Activated T-cell treated with anti-CD3 and anti-CD28 coated beads, Interleukin-2, amount 50 U/mL, for 72 hours (primary cell): ENCODE measurements at places on chromosomes 11 and 22.

DNA sequence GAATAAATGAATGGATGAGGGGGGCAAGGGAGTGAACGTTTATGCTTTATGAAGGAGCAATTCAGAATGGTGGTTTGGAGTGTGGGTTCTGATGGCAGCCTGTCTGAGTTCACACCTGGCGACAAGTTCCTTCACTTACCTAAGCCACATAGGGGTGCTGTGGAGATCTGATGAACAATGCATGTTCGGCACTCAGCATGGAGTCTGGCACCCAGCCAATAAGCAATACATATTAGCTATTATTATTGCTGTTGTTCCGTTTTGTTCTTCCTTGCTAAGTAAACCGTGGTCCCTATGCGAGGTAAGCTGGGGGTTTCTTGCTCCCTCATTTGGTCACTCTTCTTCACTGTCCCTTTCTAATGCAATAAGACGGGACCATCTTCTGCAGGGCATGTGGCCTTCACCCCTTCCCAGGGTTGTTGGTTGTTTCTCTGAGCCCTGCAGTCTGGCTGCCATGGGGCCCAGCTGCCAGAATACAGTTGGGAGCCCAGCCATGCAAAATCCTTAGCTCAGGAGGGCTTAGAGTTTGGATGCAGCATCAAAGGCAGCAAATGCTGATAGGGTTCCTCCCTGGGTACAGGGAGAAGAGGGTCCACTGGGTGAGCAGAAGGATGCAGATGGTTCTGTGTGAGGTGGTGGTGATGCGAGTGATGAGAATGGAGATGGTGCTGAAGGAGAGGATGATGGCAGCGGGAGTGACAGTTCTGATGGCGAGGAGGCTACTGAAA, 6.4 kb upstream of the PKNOX2 start:
- no peaks in the 10 kb centered on the region for H3K36me3 ChIP-seq
- peaks cover 55% of the 10 kb centered on the region for H3K27me3 ChIP-seq
- H3K27ac ChIP-seq: no peak overlapping the region
- H3K4me1 ChIP-seq: no peaks in the 10 kb centered on the region

DNA sequence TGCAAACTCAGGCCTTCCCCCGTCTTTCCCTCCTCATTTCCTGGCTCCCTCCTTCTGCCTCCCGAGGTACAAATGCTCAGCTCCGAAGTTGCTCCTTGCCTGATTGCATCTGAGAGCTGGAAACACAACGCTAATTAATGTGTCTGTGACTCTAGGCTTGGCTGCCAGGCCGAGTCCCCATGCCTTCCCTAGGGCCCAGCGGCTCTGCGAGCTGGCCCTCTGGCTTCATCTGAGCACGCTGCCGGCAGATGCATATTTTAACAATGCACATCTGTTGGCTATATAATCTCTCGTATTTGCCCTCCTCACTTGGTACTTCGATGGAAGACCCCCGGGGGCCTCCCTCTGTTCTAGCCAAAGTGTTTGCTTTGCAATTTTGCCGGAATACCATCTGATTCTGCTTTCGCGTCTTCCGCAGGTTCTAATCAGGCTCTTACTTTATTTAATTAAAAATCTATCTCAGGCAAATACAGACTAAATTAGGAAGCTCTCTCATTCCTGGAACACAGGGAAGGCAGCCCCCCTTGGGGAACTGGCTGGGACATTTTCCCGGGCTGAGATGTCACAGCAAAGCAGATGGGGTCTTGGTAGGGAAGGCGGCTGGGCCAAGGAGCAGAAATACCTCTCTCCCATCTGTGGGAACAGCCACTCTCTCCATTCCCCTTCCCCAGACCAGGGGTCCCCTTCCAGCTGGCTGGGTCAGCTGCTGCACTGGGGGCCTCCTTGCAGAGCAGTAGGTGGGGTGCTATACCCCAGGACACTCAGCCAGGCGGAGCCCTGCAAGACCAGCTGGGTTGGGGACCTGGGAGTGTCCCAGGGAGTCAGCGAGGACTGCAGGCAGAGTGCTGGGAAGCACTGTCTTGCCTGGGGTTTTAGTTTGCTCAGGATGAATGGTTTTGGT, 162.8 kb downstream of the ST3GAL4 start:
- H3K27me3 ChIP-seq: peaks cover 6% of the 10 kb centered on the region
- H3K4me1 ChIP-seq: no peaks in the 10 kb centered on the region
- no peaks in the 10 kb centered on the region for H3K36me3 ChIP-seq
- no peak overlapping the region for H3K4me3 ChIP-seq

DNA sequence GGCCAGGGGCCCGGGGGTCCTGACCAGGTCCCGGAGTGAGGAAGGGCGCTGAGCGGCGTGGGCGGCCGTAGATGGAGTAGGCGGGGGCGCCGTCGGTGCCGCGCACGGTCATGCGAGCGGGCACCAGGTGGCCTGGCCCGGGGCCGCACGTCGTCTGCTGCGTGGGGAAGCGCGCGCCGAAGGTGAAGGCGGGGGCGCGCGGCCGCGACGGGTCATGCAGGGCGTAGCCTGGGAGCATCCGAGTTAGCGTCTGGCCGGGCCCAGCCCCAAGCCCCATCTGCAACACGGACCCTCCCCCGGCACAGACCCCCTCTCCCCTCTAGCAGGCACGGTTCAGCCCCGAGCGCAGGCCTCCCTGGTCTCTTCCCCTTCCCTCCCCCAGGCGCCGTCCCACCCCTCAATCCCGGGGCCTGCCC, 1.7 kb upstream of the TYMP start:
- peaks cover 20% of the 10 kb centered on the region for H3K36me3 ChIP-seq
- H3K4me3 ChIP-seq: peak overlapping the region; percentile 96
- DNase-seq: peak; percentile 89
- no peaks in the 10 kb centered on the region for H3K27me3 ChIP-seq
- H3K4me1 ChIP-seq: peaks cover 53% of the 10 kb centered on the region

- H3K4me1 ChIP-seq: no peaks in the 10 kb centered on the region
- no peak overlapping the region for H3K27ac ChIP-seq
- H3K27me3 ChIP-seq: no peaks in the 10 kb centered on the region
- no peak overlapping the region for H3K4me3 ChIP-seq
- DNase-seq: no peak
- no peaks in the 10 kb centered on the region for H3K36me3 ChIP-seq
Observed at GRCh38 chr11:107157146-107157808, 139.0 kb upstream of the GUCY1A2 start.

- no peaks in the 10 kb centered on the region for H3K36me3 ChIP-seq
- H3K27ac ChIP-seq: no peak overlapping the region
- no peak overlapping the region for H3K4me3 ChIP-seq
- peaks cover 34% of the 10 kb centered on the region for H3K4me1 ChIP-seq
- no peak for DNase-seq
- peaks cover 2% of the 10 kb centered on the region for H3K27me3 ChIP-seq
Observed at GRCh38 chr22:38886333-38886732, 14.3 kb upstream of the CBX6 start.

GRCh38 chr11:30889143-30889794, 303.1 kb upstream of the MPPED2 start:
- no peak overlapping the region for H3K4me3 ChIP-seq
- no peaks in the 10 kb centered on the region for H3K4me1 ChIP-seq
- H3K27ac ChIP-seq: no peak overlapping the region
- no peaks in the 10 kb centered on the region for H3K36me3 ChIP-seq
- DNase-seq: no peak

- no peaks in the 10 kb centered on the region for H3K4me1 ChIP-seq
- H3K27me3 ChIP-seq: peaks cover 8% of the 10 kb centered on the region
- H3K36me3 ChIP-seq: no peaks in the 10 kb centered on the region
- H3K27ac ChIP-seq: no peak overlapping the region
Observed at GRCh38 chr11:102177974-102178631, 67.9 kb downstream of the YAP1 start.

GRCh38 chr11:64318766-64319761, 1.1 kb downstream of the PRDX5 start:
- peaks cover 9% of the 10 kb centered on the region for H3K36me3 ChIP-seq
- H3K4me3 ChIP-seq: peak overlapping the region; percentile 92
- H3K4me1 ChIP-seq: peaks cover 59% of the 10 kb centered on the region
- no peaks in the 10 kb centered on the region for H3K27me3 ChIP-seq
- DNase-seq: no peak

GRCh38 chr11:64846998-64847666, 2.7 kb upstream of the CDC42BPG start:
- no peaks in the 10 kb centered on the region for H3K27me3 ChIP-seq
- peak; percentile 96 for DNase-seq
- peak overlapping the region; percentile 48 for H3K27ac ChIP-seq
- no peak overlapping the region for H3K4me3 ChIP-seq
- H3K36me3 ChIP-seq: no peaks in the 10 kb centered on the region
- peaks cover 69% of the 10 kb centered on the region for H3K4me1 ChIP-seq

- H3K27ac ChIP-seq: no peak overlapping the region
- no peaks in the 10 kb centered on the region for H3K4me1 ChIP-seq
- H3K27me3 ChIP-seq: no peaks in the 10 kb centered on the region
- no peak overlapping the region for H3K4me3 ChIP-seq
- H3K36me3 ChIP-seq: no peaks in the 10 kb centered on the region
Observed at GRCh38 chr11:27786864-27787263, 86.6 kb upstream of the BDNF start.

DNA sequence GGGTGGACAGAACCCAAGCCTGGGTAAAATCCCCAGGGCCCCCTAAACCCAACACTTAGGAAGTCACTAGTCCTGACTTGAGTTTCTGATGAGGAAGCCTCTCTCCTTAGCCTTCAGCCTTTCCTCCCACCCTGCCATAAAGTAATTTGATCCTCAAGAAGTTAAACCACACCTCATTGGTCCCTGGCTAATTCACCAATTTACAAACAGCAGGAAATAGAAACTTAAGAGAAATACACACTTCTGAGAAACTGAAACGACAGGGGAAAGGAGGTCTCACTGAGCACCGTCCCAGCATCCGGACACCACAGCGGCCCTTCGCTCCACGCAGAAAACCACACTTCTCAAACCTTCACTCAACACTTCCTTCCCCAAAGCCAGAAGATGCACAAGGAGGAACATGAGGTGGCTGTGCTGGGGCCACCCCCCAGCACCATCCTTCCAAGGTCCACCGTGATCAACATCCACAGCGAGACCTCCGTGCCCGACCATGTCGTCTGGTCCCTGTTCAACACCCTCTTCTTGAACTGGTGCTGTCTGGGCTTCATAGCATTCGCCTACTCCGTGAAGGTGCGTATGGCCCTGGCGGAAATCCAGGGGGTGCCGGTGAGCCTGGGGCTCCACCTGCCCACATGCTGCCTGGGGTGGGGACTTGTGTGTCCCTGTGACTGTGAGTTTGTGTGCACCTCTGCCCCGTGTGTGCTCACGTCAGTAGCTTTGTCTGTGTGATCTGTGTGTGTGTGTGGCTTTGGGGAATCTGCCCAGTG, at the start of gene IFITM1:
IFITM1 (plus strand) TSS at position 254 of the 767 bp plus-strand sequence; CDS start at position 385, 131 bp downstream.
- H3K27ac ChIP-seq: peak within 1 kb of the TSS; percentile 96
- peak within 1 kb of the TSS; percentile 89 for H3K4me3 ChIP-seq
- peaks cover 15% of the 10 kb centered on the region for H3K36me3 ChIP-seq
- H3K27me3 ChIP-seq: no peaks in the 10 kb centered on the region
- DNase-seq: peak; percentile 73

- DNase-seq: no peak
- no peak overlapping the region for H3K27ac ChIP-seq
- peaks cover 44% of the 10 kb centered on the region for H3K4me1 ChIP-seq
- H3K36me3 ChIP-seq: peaks cover 2% of the 10 kb centered on the region
- peaks cover 5% of the 10 kb centered on the region for H3K27me3 ChIP-seq
Observed at GRCh38 chr22:35634015-35634414, 14.2 kb upstream of the APOL6 start.

DNA sequence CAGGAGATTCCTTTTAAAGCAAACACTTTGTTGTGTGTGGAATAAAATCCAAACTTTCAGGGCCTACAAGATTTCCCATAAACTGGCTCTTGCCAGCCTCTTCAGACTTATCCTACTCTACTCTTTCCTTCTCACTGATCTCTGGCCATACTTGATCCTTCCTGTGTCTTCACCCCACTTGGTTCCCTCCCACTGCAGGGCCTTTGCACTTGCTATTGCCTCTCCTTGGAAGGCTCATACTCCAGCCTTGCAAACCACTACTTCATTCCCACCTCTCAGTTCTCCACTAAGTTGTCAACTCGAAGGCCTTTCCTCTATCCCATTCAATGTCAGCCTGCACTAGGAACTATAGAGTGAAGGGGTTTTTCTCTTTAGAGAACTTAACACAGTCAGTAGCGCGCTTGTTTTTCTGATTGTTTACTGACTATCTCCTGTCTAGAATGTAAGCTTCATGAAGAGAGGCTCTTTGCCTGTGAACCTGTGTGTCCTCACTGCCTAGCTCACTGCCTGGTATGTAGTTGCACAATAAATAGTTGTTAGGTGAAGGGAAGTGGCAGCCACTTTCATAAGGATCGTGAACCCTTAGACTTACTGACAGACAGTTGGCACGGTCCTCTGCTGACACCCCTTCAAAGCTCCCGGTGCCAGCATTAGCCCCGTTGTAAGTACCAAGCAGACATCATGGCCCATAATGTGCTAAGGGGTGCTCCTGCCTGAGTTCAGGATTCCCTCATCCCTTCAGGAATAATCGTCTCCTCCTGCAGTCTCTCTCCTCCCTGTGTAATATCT, 833 bp upstream of the ME3 start:
- no peak overlapping the region for H3K27ac ChIP-seq
- DNase-seq: no peak
- H3K4me1 ChIP-seq: peaks cover 15% of the 10 kb centered on the region
- H3K27me3 ChIP-seq: peaks cover 66% of the 10 kb centered on the region
- H3K36me3 ChIP-seq: peaks cover 2% of the 10 kb centered on the region

DNA sequence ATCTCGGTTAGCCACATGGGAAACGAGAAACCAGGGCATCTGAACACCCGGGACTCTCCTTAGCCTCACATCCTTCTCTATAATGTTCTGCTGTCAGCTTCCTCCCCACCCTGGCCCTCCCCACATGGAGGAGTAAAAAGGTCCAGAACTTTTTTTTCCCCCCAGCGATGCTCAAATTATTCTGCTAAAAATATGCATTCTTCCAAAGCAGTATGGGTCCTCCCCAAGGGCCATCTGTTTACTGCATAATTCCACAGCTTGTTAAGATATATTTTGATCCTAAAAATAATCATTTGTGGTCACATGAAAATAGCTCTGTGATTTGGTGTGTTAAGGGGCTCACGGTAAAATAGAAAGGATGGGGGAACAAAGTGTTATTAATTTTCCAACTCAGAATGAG, 281.5 kb upstream of the NARS2 start:
- DNase-seq: no peak
- no peaks in the 10 kb centered on the region for H3K36me3 ChIP-seq
- no peak overlapping the region for H3K27ac ChIP-seq

GRCh38 chr11:83035070-83035854, 36.4 kb downstream of the RAB30 start:
- peaks cover 46% of the 10 kb centered on the region for H3K4me1 ChIP-seq
- H3K27me3 ChIP-seq: no peaks in the 10 kb centered on the region
- H3K36me3 ChIP-seq: peaks cover 9% of the 10 kb centered on the region
- H3K4me3 ChIP-seq: no peak overlapping the region

DNA sequence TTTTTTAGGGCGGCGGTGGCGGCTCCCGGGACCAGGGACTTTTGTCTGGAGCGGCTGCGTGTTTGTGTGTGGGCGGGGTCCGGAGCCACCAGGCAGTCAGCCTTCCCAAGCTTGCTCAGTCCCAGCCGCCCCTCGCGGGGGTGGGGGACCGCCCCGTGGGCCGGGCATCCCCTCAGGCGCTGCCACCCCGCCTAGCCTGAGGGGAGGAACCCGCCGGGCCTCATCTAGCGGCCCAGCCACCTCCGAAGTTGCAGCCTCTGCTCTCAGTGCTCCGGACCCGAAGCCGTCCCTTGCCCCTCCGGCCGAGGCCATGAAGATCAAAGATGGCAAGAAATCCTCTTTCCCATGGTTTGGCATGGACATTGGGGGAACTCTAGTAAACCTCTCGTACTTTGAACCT, 235.2 kb downstream of the OR4C45 start:
- DNase-seq: no peak
- H3K4me1 ChIP-seq: no peaks in the 10 kb centered on the region
- no peak overlapping the region for H3K4me3 ChIP-seq
